ENCODE measurements at places on chromosomes 7 and 10.

- DNase-seq = no peak
These were observed 8.5 kb upstream of the PAX2 start for GRCh38 chr10:100736809-100737354.

DNA sequence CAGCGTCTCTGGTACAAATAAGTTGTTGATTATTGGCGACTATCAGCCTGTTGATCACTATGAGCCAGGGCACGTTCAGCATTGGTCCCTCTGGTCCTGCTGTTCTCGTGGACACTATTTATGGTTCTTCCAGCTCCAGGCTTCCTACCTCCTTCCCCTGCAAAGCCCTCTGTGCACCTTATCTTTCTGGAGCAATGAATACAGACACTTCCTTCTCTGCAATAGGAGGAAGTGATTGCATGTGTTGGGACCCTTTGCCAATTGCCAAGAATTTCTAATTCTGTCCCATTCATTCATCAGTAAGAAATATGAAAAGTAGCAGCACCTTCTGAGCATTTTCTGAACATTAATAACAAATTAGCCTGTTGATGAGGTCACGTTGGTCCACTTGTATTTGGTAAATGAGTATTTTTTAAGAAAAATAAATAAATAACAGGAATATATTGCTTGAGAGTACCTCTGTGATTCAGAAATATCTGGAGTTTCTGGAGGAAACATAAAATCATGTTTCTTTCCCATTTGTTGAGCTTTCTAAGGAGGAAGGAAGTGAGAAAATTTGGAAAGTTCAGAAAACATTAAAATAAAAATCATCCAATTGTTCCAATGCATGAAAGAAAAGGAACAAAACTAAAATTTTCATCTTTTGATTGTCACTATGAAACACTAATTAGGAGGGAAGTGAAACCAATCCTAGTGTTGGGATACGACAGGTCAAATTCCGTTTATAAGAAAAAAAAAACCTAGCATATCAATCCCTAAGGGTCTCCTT lies 259.1 kb upstream of the KLF6 start:
- DNase-seq = no peak

DNA sequence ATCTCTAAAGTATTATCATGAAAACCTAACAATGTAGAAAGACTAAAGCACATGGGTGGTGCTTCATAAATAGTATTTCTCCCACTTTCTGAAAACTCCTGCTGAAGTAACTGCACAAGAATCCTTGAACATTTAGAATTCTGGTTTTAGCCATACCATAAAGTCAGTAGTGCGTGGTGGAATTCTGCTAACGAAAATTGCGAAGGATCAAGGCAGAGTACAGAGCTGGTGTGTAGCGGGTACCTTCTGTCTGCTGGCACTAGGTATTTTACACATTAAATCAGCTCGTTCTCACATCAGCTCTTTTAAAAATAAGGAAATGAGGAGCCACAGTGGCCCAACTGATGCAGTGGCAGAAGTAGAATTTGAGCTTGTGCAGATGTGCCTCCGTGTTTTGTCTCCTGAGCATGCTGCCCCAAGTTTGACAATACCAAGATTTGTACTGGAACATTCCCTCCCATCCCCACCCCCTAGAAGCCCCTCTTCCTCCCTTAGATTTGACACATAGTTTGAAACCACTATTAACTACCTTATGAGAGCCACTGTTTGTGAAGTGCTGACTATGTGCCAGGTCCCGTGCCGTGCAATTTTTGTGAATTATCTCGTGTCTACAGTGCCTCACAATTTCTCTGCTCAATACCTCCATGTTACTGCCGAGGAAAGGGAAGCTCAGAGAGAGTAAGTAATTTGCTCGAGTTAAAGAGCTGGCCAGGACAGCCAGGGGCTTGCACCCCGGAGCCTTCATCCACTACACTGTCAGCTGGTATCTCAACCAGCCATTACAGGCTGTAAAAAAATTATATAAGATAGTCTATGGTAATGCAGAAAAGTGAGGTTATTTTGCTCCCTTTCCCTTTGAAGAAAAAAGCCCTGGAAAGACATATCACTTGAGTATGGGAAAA lies 66.9 kb downstream of the EGFR start:
- DNase-seq = no peak

GRCh38 chr10:100286051-100287033 lies at the start of gene BLOC1S2:
BLOC1S2 (minus strand) TSS chr10:100286680; CDS start chr10:100286659, 21 bp downstream.
- DNase-seq = peak; percentile 64

DNA sequence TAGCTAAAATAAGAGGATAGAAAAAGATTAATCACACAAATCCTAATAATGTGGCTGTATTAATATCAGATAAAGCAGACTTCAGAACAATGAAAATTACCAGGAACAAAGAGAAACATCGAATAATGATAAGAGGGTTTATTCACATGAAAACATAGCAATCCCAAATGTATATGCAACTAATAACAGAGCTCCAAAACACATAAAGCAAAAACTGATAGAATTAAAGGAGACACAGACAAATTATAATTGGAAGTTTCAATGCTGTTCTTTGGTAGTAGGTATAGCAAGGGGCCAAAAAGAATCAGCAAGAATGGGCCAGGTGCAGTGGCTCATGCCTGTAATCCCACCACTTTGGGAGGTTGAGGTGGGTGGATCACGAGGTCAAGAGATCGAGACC lies 23.4 kb upstream of the DNAAF5 start:
- no peak for DNase-seq

DNA sequence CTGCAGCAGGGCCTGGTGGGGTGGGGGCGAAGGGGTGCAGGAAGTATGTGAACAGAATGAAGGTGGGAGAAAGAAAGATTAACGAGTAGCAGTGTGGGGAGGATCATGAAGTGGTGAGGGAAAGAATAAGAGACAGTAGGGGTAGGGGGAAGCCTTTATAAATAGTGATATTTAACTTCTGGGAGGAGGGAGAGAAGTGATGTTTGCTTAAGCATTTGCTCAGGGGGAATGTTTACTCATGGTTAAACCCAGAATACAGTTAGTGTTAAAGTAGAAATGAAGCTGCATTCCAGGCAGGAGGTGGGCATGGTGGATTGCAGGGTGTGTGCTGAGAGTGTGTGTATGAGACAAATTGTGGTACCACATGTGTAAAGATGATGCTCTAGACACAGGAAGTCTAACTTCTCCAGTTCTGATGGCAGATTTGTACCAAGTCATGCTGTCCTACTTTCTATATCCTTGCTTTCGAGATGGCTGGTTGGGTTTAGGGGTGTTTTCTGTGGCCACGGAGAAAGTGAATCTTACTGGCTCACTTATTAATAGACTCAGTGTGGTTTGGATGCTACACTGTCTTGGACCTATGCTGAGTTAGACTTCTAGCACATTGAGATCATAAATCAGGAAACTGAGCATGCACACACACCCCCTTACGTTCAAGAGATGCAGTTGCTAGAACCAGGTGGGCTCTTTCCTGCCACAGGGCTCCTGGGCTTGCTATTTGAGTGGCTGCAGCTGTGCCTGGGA lies 10.6 kb upstream of the DNMBP start:
- DNase-seq = peak; percentile 68

- no peak for DNase-seq
These were observed 4.1 kb downstream of the KLF6 start for GRCh38 chr10:3780771-3781467.

DNA sequence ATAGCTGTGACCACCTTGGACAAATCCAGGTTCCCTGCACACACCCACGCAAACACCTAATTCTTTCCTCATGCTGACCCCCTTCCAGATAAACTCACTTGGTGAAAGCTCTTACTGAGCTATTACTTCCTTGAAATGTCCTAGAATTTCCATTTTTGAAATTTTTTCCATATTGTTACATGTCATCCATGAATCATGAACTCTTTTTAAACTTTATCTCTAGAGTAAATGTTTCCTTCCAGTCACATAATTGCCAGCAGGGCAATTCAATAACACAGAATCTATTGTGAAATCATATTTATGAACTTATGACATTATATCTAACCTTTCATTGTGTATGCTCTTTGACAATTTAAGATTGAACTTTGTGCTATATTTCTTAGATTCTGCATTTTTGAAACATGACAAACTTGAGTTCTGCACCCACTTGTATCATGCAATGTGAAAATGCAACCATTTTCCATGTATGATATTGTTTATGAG lies 26.8 kb upstream of the FGL2 start:
- DNase-seq = no peak

- no peak for DNase-seq
These were observed 25.1 kb downstream of the ALOX5 start for GRCh38 chr10:45399113-45399512.

GRCh38 chr7:64045301-64046040 lies at the start of gene ZNF727:
ZNF727 (plus strand) TSS chr7:64045434; CDS start chr7:64045622, 188 bp downstream.
- peak; percentile 6 for DNase-seq

- no peak for DNase-seq
These were observed 38.3 kb downstream of the LYZL2 start for GRCh38 chr10:30591249-30591670.

DNA sequence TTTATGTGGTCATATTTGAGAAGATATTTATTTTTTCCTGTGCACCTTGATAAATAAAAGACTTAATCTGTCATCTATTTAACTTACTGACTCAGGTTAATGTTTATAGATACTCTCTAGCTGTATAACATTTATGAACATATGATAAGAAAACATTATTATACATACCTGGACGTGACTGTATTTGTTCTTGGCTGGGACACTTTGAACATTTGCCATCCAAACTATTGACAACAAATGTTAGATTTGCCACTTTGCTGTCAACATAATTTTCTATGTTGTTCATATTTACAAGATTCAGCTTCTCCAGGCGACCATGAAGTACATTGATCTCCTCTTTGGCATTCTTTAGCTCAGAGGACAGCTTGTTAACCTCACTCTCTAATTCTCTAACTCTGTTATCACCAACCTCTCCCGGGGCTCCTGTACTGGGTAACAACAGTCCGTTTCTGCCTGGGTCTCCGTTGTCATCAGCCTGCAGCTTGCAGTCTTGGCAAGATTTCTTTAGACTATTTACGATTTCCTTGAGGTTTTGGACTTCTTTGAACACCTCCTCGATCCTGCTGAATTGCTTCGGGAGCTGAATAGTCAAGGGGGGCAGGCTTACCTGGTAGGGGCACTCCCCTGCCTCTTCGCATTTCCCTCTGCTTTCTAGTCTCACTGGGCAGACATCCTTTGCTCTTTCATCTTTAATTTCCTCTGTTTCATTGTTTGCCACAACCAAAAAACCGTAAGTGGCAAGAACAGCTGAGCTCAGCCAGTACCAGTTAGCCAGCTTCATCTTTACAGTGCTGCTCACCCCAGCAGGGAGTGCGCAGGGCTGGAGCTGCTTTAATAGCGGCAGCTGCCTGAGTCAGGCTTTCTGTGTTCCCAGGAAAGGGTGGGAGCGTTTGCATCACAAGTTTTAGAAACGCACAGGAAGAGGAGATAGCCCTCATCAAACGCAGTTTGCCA lies at the start of gene FGL2:
Gene FGL2, minus strand, starts transcription at position 807 of the 954 bp plus-strand sequence. Its CDS starts 26 bp downstream, at position 781.
- DNase-seq = no peak

- DNase-seq = no peak
These were observed 25.5 kb downstream of the VOPP1 start for GRCh38 chr7:55546814-55547213.

GRCh38 chr7:2830609-2831376 lies 13.3 kb downstream of the GNA12 start:
- no peak for DNase-seq

GRCh38 chr10:329361-330099 lies 194.3 kb downstream of the ZMYND11 start:
- peak; percentile 62 for DNase-seq

DNA sequence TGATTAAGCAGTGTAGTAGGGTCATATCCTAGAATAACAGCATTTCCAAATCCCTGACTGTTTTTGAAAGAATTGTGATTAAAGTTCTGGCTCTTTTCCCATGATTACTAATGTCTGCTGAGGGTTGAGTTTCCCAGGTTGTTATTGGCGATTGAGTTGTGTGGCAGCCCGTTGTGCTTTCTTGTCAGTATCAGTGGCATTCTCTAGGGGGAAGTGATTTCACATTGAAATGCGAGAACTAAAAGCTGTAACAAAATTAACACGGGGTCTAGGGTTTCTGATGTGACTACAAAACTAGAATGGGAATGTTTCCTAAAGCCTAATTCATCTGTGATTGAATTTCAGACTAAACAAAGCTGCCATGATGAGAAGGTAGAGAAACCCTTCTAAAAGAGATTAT lies 349.4 kb downstream of the EXOC4 start:
- DNase-seq = no peak

Data from NCI-H510A (cell line).